ENCODE measurements at places on chromosomes 12 and 14. TPM values are rescaled to one million over a fixed set of nuclear protein-coding genes. Genes with fewer than 3 reads are reported as not detected.

DNA sequence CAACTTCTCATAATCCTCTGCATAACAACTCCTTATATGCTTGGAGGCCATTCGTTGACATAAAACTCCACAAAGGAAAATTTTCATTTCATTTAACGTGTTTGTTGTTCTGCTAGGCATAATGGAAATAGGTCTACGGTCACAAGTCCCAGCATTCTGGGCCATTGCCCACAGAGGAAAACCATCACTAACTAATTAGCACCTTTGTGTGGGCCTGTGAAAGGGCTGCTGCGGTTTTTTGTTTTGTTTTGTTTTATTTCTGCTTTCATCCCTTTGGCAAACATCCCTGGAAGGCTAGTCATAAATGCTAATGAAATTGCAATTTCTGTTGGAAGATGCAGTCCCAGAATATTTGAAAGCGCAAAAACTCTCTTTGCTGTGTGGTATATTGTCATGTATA is 180.3 kb downstream of the RMST start:
- no peak for DNase-seq

GRCh38 chr12:98895086-98895651 is 250.1 kb downstream of the APAF1 start:
- DNase-seq: no peak

PLCZ1 gene
- total RNA-seq: not detected

GRCh38 chr14:76651410-76652055 is 109.7 kb upstream of the VASH1 start:
- no peak for DNase-seq

GRCh38 chr14:58778202-58778601 is 140.4 kb downstream of the DACT1 start:
- no peak for DNase-seq

DNA sequence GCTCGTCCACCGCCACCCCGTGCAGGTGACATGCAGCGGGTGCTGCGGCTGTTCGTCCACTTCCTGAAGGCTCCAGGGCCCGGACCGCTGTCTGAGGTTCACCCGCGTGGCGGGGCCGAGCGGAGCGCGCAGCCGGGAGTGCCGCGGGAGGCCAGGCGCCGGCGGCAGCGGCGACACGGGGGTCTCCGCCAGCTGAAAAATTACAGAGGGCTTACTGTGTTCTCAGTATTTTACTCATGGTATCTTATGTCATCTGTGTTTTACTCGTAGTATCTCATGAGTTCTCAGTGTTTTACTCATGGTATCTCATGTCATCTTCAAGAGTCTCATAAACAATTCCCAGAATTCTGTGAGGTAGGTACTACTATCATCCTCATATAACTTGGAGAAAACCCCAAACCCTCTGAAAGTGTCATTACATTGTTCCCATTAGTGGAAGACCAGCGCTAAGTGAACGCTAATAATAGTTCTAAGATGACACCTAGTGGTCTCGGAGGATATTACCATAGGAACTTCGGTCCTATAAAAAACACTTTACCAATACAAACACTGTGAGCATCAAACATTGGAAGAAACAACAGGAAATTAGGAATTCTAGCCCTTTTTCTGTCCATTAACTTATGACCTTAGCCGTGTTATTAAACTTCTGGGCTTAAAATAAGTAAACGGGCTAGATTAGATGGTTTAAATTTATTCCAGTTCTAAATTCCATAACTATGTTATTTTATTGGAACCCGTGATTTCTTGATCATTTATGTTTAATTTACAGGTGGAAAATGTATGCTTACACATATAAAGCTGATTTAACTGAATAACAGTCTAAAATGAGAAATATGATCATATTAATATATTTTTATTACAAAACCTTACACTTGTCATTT is 32.4 kb downstream of the AK7 start:
- DNase-seq: no peak

- DNase-seq: no peak
Observed at GRCh38 chr12:52614381-52615207, 3.8 kb downstream of the KRT73 start.

- DNase-seq: no peak
Observed at GRCh38 chr14:100172811-100173210, 13.4 kb upstream of the DEGS2 start.

DNA sequence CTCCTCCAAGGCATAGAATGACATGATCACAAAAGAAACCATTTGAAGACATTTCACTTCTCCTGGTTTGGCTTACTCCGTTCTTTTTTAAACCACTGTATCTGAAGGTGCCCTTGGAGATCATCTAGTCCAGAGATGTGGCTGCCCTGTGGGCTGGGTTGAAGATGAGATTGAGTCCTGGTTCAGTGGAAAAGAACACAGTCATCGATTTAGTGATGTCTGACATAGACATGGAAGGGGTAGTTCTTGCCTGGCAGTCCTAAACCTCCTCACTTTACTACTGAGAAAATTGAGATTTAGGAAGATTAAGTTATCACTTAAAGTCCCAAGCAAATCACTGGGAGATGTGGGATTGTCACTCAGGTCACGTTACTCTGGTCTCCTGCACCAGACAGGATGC is 2.8 kb downstream of the VSIG10 start:
- DNase-seq: no peak

GRCh38 chr14:47665337-47666134 is 9.9 kb downstream of the MDGA2 start:
- no peak for DNase-seq

DNA sequence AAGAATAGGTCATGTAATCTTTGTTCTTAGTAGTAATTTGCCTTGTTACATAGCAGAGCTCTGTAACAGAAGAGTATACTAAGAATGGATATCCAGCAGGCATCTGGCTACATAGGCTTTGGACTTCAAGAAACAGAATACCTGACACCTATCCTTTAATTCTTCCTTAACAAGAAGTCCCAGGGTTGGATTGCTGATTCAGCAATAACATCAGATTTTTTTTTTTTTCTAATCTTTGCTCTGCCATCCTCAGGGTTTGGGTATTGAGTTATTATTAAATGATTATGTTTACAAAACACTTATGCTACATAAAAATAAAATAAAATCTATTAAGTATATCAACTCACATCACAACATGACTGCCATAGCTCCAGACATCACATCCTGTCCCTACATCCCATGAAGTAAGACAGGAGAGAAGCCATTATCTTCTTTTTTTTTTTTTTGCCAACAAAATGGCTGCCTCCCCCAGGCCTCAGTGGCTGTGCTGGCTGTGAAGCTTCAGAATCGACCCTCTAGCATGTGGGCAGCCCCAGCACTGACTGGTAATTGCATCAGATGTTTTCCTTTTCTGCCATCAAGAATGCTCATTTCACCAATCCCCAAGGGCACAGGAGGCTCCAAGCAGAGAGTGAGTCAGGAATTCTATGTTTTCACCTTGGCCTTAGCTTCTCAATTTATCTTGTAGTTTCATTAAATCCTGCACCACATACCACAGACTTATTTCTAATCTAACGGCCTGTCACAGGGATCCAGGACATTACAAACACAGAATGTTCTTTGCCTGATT is 186.2 kb downstream of the DICER1 start:
- DNase-seq: peak; percentile 59

DNA sequence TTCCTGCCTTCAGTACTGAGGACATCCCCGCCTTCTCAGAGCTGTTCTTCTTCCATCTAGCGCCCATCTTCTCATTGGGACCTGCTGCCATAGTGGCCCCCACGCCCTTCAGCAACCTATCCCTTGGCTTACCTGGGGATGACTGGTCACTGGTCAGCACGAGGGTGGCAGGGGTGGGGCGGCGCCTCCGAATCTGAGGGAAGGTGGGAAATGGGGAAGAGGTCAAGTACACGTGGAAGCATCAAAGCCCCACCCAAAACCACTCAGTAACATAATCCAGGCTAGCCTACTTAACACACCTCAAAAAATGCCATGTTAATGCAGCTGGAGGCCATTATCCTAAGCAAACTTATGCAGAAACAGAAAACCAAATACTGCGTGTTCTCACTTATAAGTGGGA is 4.3 kb downstream of the PPP1R1A start:
- no peak for DNase-seq

NELL2 gene
- total RNA-seq: 1.2 TPM

DNA sequence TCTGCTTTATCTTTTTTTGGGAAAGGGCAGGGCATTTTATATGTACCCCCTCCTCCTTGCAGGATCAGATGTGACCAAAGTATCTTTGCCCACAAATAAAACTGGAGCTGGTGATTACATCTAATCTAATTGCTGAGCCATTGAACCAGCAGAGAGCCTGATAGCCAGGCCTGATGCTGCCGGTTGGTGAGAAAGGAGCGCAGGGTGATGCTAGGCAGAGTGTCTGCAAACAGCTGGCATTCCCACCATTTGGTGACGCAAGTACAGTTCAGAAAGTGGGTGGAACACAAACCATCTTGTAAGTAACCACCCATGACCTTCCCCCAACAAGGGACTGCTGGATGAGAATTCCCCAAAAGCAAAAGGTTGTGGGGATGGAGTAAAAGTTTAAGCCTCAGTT is 12.7 kb downstream of the DPPA3 start:
- DNase-seq: no peak

DNA sequence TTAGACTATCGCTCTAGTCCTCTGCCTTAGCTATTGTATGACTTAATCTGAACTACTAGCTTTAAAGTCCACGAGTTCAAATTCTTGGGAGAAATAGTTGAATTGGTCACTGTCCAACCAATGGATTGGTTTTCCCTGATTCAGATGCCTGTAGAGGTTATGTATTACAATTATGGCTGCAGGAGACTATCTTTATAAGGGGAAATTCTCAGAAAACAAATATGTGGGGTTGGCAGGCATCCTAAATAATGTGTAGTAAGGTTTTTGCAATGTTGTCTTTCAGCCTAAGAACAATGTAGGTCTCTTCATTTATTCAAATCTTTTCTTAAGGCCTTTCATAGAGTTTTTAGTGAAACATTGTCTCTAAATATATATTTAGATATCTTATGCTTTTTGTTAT is 26.9 kb downstream of the MYRFL start:
- DNase-seq: no peak

GRCh38 chr12:32583534-32583933 is 95.6 kb upstream of the DNM1L start:
- DNase-seq: no peak

- DNase-seq: no peak
Observed at GRCh38 chr12:95168746-95169145, 48.5 kb downstream of the FGD6 start.

GRCh38 chr14:48973151-48973550 is 613.0 kb downstream of the RPS29 start:
- no peak for DNase-seq

DNA sequence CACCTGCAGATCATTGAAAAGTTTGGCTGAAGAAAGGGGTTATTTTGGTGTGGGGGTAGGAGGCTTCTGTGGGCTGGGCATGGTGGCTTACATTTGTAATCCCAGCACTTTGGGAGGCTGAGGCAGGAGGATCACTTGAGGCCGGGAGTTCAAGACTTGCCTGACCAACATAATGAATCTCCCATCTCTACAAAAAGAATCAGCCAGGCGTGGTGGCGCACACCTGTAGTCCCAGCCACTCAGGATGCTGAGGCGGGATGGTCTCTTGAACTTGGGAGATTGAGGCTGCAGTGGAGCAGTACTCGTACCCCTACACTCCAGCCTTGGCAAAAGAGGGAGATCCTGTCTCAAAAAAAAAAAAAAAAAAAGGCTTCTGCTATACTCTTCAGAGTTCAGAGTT is 7.0 kb downstream of the DDIT3 start:
- no peak for DNase-seq

DNA sequence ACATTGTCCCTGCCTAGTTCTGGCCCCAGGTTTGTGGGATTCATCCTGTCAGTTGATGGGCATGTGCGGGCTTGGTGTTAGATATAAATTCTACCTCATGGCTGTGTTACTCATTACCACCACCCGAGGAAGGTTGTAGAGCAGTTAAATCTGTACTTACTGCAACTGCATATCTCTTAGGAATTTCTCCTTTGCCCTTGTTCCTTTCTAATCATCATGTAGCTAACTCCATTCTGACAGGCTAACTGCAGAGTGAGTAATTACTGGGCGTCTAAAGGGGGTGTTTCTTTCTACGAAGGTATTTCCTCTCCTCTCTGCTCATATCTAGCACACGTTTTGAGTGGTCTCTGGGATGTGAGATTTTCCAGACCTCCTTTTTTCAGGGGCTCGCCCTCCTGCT is 1076.7 kb downstream of the TMTC2 start:
- DNase-seq: no peak

DNA sequence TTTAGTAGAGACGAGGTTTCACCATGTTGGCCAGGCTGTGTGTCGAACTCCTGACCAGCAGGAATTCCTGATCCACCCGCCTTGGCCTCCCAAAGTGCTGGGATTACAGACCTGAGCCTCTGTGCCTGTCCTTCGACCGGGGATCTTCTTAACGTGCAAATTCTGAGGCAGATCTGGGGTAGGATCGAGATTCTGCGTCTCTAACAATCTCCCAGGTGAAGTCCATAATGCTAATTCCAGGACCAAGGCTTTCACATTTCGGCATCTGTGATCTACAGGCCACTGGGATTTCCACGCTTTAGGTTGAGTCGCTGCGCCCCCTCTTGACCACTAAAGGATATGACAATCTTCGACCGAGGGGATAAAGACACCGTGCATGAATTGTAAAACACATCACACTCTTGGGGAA is 24.8 kb downstream of the FOS start:
- DNase-seq: peak; percentile 81

DNA sequence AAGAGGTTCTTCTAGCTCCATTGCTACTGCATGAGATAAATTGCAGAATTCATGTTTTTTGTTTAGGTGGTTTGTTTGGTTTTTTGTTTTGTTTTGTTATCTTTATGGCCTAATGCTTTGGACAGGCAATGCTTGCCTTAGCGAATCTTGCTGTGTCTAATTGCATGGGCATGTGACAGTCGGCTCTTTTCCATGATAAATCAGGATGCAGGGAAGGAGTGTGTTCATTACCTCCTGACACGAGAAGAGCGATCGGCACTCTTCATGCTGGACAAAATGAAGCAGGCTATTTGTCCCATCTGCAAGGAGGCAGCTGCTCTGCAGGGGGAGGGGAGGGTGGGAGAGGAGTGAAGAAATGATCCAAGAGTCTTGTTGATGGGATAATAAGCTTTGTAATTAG is 6.5 kb downstream of the CCDC60 start:
- no peak for DNase-seq

DNA sequence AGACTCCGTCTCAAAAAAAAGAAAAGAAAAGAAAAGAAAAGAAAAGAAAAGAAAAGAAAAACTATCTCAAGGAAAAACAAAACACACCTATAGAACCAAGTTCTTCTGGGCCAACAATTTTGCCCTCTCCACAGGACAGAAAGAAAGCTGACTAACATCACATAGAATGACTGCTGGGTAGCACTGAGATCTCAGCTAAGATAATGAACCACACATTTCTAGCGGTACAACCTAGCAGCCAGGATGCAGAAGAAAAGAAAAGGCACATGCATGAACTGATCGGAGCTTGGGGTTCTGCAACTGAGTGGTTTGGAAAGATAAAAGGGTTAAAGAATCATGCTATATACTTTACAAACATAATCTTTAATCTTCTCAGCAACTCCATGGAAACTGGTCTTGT is 19.5 kb downstream of the TMED10 start:
- no peak for DNase-seq

All from aorta (tissue), 5 donors.